ENCODE measurements at places on chromosomes 2 and 18.
A peak's percentile ranks its signal among the peaks of the same experiment; 100 is the strongest.

DNA sequence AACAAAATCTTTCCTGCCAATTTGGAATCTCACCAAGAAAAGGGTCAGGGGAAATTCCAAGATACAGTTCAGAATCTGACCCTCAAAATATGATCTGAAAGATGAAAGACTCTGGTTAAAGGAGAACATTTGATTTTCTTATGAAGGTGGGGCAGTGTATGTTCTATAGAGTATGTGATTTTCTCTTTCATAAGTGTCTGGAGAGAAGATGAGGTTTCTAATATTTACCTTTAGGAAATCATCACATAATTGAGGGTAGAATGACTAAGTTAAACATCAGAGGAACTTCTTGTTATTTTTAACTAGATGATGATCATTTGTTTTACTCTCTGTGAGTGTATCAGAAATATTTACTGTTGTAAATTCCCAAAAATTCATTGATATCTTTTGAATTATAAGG, 27.8 kb upstream of the MBOAT2 start:
- DNase-seq: no peak

- no peak for DNase-seq
These were observed 908.2 kb downstream of the TSN start for GRCh38 chr2:122663620-122664019.

DNA sequence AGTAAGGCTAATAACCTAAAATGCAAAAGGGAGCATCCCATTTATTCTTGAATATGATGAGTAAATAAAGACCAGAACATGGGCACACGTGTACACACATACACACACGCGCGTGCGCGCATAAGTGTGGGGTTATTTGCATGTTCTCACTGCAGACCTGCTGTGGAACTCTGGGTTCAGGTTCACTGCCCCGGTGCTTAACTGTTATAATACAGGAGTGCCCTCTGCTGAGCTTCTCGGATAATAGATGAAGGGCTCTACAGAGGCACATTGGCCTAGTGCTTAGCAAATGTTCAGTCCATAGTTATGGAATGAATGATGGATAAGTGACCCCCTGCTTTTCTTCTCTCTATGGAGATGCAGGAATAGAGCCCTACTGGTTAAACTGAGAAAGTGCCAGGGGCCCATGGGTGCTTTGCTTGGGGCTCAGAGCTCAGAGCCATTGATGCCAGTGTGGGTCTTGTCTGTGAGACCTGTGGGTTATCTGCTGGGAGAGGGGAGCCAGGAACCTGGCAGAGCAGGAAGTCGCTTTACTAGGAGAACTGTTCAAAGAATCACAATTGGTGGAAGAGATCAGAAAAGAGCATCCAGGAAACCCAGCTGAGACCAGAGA, 3.6 kb upstream of the ARL4C start:
- DNase-seq: peak; percentile 59

DNA sequence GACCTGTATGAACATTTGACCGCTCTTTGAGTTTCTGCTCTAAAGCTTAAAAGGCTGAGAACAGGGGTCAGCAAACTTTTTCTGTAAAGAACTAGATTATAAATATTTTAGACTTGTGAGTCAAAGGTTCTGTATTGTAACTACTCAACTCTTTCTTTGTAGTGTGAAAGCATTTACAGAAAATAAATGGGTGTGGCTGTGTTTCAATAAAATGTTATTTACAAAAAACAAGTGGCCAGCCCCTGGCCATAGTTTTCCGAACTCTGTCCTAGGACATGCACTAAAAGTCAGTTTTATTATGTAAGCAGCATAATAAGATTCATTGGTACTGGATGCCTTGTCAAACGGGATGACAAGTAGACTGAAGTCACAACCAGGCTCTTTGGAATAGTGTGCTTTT, 434.9 kb downstream of the ZEB2 start:
- DNase-seq: no peak

- DNase-seq: no peak
These were observed 258.3 kb upstream of the SALL3 start for GRCh38 chr18:78721238-78721875.

DNA sequence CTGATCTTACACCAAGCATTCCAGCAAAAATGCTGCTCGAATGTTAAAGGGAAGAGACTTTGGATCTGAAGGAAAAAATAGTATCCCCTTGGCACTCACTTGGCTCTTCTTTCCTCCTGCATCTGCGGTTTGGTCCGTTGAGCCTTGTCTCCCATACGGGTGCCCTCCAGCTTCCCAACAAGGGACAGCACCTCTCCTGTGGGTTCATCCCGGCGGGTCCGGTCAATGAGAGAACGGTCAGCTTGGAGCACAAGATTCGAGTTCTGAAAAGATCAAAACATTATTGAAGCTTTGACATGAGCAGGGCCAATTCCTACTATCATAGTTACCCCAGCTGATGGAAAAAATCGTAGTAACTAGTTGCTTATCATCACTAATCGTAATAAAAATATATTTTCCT, 740 bp downstream of the SNRNP200 start:
- DNase-seq: no peak

- DNase-seq: no peak
These were observed 156.0 kb downstream of the TGIF1 start for GRCh38 chr18:3605954-3606443.
